ENCODE measurements at places on chromosomes 12 and 14.
A peak's percentile ranks its signal among the peaks of the same experiment; 100 is the strongest.

DNA sequence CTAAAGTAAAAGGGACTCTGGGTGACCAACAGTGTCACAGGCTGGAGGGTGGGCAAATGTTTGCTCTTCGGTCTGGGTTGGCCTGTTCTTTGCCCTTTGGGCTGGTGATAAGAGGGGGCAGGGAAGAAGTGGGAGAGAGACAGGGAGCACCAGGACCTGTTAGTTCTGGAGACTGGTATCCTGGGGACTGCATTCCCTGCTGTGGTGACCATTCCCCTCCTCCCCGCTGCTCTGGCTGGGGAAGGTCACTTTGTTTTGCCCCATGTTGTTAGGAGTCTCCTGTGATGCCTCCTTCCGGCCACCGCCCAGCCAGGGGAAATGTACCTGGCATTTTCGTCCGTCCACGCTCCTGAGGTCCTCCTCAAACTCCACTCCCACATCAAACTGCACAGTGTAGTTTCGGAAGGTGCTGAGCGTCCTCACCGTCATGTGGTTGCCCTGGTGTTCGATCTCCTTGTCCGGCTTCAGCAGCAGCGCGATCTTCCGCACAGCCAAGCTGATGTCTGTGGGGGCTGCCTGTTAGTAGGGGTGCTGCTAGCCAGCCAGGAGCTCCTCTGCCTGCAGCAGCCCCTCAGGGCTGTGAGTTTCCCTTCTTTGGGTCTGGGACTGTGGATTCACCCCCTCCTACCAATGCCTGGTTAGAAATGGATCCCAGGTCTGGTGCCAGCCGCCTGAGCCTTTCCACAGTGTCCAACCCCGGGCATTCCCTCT, 618 bp downstream of the RBP5 start:
- no peak for DNase-seq

- DNase-seq: no peak
Measured at GRCh38 chr12:8780389-8780788, 42.0 kb upstream of the A2ML1 start.

DNA sequence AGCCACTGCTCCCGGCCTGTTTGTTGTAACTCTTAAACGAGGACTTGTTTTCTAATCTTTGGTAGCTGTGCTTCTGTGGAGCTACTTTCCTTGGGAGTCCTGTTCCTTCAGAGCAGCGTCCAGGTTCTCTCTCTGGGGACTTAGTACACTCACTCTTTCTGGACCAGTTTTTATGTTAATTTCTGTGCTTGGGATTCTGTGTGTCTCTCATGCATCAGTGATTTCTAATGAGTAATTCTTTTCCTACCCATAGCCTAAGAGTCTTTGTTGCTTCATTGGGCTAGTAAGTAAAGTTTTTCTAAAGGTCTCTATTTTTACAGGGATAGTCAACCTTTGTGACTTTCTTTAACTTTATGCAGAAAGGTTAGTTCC, 289.3 kb downstream of the FBXL14 start:
- no peak for DNase-seq

DNA sequence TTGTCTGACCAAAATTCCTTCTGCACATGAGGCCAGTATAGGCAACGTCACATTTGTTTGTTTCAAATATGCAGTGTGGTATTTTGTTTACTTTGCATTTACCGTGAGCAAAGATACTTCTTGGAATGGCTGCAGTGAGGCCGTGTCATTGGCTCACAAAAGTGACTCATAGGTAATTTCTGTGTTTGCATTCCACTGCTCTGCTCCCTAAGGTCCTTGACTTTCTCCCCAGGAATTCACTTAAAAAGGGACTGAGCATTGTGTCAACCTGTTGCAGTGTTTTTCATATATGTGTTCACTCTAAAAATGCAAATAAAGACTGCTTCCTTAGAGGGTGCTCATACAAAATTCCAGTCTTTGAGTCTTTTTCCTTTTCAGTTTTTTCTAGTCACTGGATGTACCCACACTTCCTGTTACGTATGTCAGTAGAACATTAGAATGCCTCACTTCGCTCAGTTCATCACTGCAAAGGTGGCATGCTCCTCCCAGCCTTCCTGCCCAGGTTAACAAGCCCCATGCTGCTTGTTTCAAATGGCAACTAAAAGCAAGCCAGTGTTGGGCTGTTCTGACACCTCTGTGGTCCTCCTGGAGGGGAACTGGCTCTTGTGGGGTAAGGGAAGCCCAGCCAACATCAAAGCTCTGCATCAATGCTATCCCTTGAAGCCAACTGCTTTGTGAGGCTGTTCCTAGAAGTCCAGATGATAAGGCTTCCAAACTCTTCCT, 9.1 kb downstream of the C12orf76 start:
- no peak for DNase-seq

DNA sequence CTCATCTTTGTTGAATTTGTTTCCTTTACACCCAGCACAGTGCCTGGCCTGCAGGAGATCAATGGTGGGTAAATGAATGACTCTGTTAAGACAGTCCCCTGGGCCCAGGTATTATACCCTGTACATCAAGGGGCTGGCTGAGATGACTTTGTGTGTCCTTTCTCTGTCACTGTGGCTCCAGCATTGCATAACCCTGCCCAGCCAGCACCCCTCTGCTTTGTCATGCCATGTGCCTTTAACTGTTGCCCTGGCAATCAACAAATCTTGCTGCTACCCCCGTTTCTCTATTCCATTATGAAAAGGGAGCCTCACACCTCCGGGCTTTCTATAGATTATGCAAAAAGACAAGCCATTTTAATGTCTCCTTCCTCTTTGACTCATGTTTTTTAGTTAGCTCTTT, 7.6 kb upstream of the FLVCR2 start:
- DNase-seq: no peak

- DNase-seq: peak; percentile 20
Measured at GRCh38 chr12:26028953-26029735, 70.7 kb downstream of the RASSF8 start.

- DNase-seq: no peak
Measured at GRCh38 chr12:75477137-75477536, 3.4 kb upstream of the GLIPR1 start.

GRCh38 chr14:105354541-105354940, 40.0 kb downstream of the PACS2 start:
- no peak for DNase-seq

- DNase-seq: no peak
Measured at GRCh38 chr14:54098536-54098935, 141.9 kb upstream of the BMP4 start.

GRCh38 chr12:88623777-88624548, 43.7 kb upstream of the KITLG start:
- DNase-seq: no peak

- no peak for DNase-seq
Measured at GRCh38 chr12:52613384-52614030, 4.9 kb downstream of the KRT73 start.

- DNase-seq: no peak
Measured at GRCh38 chr12:6044082-6044481, 80.4 kb downstream of the VWF start.

DNA sequence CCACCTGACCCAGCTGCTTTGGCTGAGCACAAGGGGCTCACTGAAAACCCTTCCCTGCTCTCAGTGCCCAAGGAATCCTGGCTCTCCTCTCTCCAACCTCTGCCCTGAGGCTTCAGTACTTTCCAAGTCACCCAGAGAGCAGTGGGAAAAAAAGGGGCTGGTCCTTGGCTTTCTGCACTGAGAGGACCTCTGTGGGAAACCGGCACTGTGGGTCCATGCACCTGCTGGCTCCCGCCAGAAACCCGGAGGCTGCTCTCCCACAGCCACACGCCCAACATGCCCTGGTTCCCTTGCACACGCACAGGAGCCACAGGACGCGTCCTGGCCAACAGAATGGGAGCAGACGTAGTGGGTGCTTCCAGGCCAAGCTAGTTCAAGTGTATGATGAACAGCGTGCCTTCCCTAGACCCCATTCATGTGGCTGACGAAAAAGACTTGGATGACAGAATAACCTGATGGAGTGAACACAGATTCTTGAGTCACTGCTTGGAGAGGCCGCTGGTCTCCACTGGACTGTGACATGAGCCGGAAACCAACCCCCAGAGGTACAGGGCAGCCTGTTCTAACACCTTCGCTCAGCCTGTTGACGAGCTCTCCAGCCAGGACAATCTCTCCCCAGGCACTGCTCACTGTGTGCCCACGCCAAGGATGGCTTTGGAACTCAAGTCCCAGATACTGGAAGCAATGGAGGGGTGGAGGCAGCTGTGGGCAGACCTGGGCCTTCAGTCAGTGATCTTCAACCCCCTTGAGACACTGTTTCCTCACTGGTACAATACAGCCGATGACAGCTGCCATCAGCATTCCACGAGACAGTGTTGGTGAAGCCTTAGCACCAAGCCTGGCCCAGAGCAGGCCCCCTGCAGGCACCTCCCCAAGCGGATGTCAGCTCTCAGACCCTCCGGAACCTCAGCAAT, 87.7 kb downstream of the ITPK1 start:
- DNase-seq: no peak

GRCh38 chr12:52748578-52748977, 28.6 kb downstream of the KRT76 start:
- DNase-seq: no peak
